ENCODE measurements at places on chromosomes 16 and 17.

DNA sequence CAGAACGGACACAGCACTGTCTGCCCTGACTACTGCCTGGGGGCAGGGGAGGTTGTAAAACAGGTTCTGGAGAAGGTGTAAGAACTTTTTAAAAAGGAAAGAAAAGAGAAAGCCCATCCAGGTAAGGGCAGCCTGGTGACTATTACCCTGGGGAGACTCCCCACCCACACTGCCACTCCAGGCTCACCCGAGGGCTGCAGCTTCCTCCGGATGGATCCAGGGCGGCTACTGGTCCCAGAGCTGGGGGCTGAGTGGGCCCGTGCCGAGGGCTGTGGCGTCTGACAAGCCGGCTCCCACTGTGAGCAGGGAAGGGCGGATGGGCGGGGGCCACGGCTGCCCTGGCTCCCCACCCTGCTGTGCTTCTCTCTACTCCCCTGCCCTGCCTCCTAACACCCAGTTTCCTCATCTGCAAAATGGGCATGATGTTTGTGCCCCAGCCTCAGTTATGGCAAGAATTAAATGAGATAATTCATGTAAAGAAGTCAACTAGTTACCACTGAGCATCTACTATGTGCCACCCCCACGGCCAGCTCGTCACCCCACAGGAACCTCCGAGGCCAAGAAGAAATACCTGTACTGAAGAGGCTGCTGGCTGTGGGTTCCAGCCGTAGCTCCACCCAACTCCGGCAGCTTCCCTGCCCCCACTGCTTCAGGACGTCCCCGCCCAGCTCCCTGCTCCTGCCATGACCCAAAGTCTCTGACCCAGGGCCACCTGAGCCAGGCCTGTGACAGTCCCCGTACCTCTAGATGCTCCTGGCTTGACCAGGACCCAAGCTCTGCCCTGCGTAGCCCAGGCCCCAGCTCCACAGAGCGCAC, 24.2 kb downstream of the KATNB1 start:
- DNase-seq: no peak

DNA sequence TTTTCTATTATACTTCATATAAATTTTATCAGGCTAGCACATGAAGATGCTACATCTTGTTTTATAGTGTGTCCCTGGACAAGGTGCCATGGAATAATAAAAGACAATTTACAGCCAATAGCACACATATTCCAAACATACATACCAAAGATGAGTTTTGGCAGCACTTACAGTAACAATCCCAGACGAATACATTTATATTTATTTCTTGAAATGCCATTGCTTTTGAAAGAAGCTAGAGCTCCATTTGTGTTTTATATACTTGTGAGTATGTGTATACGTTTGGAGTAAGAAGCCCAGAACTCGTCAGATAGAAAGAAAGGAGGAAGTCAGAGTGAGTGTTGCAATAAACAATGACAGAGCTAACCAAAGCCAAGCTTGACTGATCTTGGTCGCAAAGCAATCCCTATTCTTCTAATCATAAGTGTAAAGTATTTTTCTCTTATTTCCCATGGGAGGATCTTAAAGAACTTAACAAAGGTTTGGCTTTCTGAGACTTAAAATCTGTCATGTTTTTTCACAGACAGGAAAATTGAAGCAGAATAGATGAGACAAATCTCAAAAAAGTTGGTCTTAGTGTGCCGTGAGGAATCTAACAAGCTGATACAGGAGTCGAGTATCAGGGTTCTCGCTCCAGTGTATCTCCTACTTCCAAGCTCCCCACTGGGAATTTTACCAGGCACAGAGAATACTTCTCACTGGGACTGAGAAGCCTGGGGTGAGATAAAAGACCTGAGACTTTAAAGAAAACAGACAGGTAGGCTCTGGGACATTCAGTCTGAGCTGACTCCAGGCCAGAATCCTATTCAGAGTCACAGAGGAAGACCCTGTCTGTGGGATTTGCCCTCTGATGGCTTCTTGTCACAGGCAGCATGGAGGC, 175.4 kb downstream of the AATF start:
- no peak for DNase-seq

- DNase-seq: no peak
Observed at GRCh38 chr17:72576289-72576759, 455.5 kb downstream of the SOX9 start.

DNA sequence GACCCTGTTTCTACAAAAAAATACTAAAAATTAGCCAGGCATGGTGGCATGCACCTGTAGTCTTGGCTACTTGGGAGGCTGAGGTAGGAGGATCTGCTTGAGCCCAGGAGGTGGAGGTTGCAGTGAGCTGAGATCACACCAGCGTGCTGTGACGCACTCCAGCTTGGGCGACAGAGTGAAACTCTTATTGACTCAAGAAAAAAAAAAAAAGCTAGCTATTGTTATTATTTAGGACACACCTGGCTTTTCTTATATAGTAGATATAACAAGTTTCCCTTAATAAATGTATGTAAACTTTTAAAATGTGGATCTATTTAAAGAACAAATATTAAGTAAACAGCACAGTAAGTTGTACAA, 1.8 kb downstream of the RABEP2 start:
- DNase-seq: no peak

- no peak for DNase-seq
Observed at GRCh38 chr16:10992797-10993196, 48.4 kb downstream of the CLEC16A start.

DNA sequence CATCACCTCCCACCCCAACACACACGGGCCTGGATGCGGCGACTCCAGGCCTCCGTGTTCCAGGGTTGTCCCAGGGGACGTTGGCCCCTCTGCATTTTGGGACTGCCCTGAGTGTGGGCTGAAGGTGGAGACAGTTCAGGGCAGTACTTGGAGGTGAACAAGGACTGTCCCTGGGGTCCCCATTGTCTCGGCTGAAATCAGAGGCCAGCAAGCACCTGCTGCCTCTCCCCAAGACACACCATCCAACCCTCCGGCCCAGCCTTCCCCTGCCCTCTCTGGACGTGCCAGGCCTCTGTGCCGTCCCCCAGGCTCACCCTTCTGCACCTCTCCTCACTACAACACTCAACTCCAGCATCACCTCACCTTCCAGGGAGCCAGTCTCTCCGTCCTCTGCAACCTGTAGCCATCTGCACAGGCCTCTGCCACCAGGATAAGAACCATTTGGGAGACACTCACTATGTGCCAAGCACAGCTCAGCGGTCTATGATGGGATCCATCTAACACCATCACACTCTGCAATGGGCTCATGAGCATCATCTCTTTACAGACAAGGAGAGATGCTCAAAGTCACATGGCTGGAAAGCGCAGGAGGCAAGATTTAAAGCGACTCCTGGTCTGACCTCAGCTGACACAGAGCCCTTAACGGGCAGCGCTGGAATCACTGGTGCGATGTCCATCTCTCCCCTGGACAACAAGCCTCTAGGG, 104.5 kb upstream of the SEC14L1 start:
- DNase-seq: no peak
